ENCODE measurements at places on chromosomes 1 and 21.

GRCh38 chr1:228837817-228838716 is 102.8 kb downstream of the RHOU start:
- no peak for DNase-seq

DNA sequence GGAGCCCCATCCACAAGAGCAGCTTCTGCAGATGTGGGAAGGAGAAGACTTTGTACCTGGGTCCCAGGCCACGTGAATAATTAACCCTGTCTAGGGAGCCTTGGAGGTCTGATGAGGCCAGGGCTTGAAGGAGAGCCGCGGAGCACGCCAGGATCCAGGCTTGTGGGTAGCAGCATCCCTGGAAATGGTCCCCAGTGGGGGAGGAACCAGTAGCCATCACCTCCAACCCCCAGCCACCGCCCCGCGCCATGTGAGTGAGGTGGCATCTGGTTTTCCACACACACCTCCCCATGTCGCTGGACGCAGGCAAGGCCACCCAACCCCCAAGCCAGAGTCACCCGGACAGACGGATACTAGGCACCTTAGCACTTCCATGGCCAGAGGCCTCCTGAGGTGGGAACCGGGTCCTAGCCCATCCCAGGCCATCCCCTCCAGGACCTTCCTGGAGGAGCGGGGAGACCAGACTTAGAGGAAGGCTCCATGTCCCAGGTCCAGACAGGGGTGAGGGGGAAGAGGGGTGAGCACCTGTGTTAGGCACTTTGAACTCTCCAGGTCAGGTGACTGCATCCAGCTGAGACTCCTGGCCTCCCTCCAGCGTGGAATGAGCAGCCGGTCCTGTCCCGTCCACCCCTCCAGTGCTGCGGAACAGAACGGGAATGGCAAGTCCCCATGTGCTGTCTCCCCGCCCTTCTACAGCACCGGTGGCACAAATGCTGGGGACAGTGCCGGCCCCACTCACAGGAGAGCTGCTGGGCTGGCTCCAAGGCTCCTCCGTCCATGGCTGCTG is 53.2 kb downstream of the RIPK4 start:
- no peak for DNase-seq

- DNase-seq = peak; percentile 55
Observed at GRCh38 chr1:86914998-86915736, 732 bp downstream of the HS2ST1 start.

DNA sequence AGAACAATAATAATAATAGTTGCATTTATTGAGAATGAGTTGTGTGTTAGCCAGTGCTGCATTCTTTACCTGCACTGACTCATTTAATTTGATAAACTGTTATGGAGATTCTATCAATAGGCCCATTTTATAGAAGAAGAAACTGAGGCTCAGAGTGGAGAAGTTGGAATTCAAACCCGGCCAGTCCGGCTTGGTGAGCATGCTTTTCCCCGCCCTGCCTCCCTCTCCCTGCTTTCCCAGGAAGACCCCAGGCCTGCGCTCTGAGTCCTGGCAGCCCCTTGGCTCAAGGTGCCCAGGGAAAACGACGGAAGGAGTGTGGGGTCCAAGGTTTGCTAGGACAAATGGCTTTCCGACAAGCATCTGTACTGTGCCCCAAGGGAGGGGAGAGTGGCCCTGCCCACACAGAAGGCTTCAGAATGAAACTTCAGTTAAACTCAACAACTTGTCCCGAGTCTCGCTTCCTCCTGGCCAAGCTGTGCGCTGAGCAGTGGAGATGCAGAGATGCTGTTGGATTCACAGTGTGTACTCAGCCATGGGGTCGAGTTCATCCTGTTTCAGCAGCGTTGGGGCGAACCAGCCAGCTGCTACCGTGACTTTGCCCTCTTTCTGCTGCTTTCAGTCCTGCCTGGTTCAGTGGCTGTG is 23.3 kb upstream of the PADI6 start:
- DNase-seq = no peak

- no peak for DNase-seq
Observed at GRCh38 chr1:9014475-9015375, 11.5 kb downstream of the SLC2A7 start.

- no peak for DNase-seq
Observed at GRCh38 chr1:7013833-7014639, 228.8 kb downstream of the CAMTA1 start.

GRCh38 chr1:98698625-98699024 is 37.1 kb downstream of the SNX7 start:
- no peak for DNase-seq

GRCh38 chr1:220153147-220153546 is 59.2 kb downstream of the IARS2 start:
- DNase-seq = no peak

GRCh38 chr21:32813265-32813903 is 41.8 kb upstream of the PAXBP1 start:
- DNase-seq = no peak

DNA sequence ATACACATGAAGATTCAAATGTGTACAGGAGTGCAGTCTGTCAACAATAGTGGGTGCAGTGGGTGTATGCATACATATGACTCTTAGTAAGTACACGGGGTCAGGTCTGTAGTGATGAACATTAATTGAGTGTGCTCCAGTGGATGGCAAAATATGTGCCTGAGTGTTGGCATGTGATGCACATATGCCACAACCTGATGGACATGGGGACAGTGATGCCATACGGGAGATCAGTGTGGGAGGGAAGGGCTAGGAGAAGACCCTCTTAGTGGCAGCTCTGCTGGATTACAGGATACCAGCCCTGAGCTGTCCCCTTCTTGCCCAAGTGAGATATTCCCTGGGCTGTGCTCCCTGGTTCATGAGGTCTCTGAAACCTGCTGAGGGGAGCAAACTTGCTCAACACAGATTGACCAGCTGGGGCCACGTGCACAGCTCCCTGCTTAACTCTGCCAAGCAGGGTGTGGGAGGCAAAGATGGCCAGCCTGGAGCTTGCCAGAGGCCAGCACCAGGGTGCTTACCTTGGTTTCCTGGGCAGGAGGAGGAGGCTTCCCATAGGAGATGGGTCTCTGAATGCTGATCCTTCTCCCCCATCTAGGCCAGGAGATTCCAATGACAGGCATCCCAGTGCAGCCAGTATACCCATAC is 2.2 kb downstream of the SHISA4 start:
- DNase-seq = no peak

- no peak for DNase-seq
Observed at GRCh38 chr1:32128479-32128878, 20.6 kb downstream of the KPNA6 start.

GRCh38 chr21:18498431-18498830 is 94.8 kb upstream of the TMPRSS15 start:
- no peak for DNase-seq

- DNase-seq = peak; percentile 64
Observed at GRCh38 chr1:31617916-31618746, 642 bp downstream of the HCRTR1 start.

- no peak for DNase-seq
Observed at GRCh38 chr1:179105393-179105792, 23.5 kb downstream of the TOR3A start.

DNA sequence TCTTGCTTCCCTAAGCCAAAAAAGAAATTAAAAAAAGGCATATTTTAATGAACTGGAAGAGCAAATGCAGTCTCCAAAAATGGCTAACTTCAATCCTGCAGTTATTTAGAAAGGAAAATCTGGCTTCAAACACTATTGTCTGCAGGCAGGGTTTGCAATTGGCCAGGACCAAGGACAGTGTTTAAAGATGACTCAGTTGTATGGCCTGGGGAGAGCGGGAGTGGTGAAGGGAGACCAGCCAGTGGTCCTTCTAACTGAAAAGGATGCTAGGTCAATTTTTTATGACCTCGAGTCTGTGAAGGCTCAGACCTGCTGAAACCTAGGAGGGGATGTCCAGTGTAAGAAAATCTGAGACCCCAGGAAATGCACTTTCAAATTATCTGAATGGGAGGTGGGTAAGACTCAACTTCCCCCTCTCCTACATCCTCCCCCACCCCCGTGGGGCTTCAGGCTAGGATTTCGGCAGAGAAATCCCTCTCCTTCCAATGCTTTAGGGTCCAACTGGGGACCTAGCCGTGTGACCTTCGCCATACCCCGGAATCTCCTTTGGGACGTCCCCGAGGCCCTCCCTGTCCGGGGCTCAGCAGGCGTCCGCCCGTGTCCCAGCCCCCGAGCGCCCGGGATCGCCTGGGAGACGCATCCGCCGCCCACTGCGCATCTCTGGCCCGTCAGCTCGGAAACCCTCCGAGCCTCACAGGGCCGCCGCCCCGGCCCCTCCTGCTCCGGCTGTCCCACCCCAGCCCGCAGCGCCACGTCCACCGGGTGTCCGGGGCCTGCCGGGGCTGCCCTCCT is 602 bp upstream of the RIMKLA start:
- no peak for DNase-seq

DNA sequence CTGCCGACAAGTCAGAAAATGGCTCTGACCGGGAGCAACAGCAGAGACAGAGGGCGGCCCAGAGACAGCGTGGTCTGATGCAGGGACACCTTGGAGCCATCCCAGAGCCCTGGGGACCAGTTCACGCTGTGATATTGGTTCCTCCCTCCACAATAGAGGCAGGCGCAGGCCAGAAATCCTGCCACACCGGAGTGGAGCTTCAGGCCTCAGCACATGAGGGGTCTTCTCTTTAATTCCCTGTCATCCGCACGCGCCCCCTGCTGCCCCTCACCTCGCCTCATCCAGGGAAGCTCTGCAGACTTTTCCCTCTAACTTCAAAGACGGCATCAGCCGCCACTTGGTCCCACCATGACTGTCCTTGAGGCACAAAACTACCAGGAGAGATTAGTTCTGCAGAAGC is 75.5 kb upstream of the ANGPTL1 start:
- no peak for DNase-seq

GRCh38 chr1:3290915-3291314 is 163.6 kb upstream of the ARHGEF16 start:
- no peak for DNase-seq

- DNase-seq = no peak
Observed at GRCh38 chr21:45991606-45992300, 10.2 kb downstream of the COL6A1 start.

DNA sequence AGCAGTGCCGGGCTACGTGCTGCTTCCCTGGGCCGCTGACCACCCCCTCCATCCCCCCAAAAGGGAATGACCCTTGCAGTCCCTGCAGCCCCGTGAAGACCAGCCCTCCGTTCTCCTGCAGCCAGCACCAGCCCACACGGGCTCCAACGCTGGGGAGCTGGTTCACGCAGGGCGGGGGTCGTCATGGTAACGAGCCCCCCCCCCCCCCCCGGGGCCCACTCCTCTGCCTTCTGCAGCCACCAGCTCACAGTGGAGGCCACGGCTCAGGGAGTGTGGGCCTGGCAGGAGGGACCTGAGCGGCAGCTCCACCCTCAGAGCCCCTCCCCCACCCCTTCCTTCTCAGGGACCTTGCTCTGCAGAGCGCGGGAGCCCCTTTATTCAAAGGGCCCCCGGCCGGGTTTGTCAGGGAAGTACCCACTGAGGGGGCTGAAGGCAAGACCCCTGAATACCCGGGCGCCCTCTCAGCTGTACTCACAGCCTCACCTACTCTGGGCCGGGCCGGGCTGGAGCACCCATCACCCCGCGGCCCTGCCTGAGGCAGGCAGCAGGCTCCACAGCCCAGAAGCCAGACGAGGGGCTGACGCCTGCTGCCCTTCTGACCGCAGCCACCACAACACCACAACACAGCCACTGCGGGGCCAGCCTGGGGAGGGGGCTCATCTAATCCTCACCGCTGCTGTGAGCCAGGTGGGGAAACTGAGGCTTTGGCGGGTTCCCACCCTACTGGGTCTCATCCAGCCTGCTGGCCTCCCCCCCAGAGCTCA is 12.6 kb downstream of the MEGF6 start:
- DNase-seq = no peak

Data from stimulated activated CD4-positive, alpha-beta T cell treated with anti-CD3 and anti-CD28 coated beads, Interleukin-2, amount 100 ng/mL, for 24 hours (primary cell).